ENCODE measurements at places on chromosomes 11 and 22.

GRCh38 chr11:88414385-88414861 is 76.9 kb upstream of the CTSC start:
- peak; percentile 95 for DNase-seq

- no peak for DNase-seq
Measured at GRCh38 chr22:39458444-39459083, 1.8 kb downstream of the MGAT3 start.

DNA sequence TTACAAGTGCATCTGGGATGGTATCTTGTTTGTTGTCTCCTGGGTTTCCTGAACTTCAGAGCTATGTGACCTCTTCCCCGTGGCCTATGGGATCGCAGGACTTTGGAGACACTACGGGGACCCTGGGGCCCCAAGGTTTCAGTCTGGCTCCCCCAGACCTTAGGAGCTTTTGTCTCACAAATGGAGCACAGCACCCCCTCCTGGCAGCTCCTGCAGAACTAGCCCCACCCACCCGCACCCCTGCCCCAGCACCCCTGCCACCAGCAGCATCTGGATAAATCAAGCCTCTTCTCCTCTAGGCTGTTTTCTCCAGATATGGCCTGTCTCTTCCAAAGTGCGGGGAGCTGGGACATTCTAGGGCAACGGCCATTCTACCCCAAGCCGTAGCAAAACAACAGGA is 10.4 kb downstream of the RCOR2 start:
- DNase-seq = peak; percentile 33

GRCh38 chr11:122707901-122708300 is 52.4 kb downstream of the UBASH3B start:
- no peak for DNase-seq

GRCh38 chr11:68332186-68332585 is 19.8 kb downstream of the LRP5 start:
- DNase-seq = no peak

DNA sequence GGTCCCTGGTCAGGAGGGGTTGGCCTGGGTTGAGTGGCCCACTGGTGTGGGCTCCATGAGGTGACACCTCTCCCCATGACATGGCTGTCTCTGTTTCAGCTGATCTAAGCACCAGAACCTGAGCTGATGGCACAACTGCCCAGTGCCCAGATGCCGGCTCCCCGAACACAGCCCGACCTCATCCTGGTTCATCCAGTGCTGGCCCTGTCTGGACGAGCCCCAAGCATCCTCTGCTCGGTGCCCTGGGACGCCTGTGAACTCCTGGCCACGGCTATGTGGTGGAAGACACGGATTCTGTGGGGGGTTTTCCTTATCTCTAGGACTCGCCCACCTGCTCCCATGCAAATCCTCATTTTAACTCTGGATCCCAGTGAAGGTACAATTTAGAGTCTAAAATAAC is 389.2 kb downstream of the SHANK2 start:
- no peak for DNase-seq

DNA sequence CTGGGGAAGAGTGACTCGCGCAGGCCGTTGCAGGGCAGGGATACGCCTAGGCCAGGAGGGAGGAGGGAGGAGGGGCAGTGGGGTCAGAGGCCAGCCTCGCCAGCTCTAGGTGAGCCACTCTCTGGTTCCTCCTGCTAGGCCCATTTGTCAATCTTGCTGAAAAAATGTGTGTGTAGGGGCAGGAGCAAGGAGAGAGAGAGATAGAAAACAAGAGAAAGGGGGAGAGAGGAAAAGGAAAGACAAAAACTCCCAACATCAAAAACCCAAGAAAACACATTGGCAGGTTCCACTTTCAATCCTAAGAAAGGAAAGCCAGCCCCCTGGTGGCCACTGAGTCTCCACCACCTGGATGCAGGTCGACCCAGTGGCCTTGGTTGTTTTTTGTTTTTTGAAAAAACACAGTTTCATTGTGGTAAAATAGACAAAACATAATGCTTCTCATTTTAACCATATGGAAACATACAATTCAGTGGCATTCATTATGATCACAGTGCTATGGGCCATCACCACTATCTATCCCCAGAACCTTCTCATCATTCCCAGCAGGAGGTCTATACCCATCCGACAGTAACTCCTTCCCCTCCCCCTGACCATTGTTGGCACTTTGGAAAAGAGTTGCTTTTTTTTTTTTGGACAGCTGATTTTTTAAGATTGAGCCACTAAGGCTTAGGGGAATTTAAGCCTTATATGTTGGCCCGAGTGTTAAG is 10.9 kb downstream of the OMP start:
- peak; percentile 44 for DNase-seq

DNA sequence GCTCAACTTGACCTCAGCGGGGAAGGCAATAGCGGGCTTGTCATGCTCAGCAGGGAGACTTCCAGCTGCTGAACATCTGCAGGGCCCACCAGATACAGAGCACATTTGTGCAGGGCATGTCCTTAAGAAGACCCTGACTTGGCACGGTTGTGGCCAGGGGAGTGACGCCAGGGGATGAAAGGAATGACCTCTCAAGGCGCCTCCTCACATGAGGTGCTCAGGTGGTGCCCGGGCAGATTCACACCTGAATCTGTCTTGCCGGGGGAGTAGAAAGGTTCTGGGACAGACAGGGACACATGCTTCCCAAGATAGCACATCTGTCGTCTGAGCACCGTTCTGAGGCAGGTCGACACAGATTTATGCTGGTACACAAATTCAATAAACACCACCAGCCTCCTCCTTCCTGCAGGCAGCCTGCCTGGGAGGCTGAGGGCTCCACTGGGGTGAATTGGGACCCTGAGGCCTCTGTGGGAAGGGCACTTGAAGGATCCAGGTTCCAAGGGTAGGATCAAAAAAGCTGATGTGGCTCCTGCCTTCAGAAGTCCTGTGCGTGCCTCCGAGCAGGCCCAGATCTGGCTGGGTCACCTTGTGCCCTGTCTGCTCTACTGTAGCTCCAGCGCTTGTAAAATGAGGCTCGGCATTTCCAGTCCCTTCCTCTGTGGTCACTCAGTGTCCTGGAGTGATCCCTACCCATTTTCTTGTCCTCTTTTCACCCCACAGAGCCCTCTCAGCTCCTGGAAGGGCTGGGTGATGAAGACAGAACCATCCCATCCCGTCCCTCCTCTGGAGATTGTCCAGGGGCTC is 49.6 kb upstream of the NECTIN1 start:
- no peak for DNase-seq

- no peak for DNase-seq
Measured at GRCh38 chr22:19149991-19150390, at the start of gene GSC2. GSC2 (minus strand) TSS chr22:19150292; CDS start chr22:19150283, 9 bp downstream.

- no peak for DNase-seq
Measured at GRCh38 chr22:32341122-32341740, 16.4 kb upstream of the RFPL3 start.

DNA sequence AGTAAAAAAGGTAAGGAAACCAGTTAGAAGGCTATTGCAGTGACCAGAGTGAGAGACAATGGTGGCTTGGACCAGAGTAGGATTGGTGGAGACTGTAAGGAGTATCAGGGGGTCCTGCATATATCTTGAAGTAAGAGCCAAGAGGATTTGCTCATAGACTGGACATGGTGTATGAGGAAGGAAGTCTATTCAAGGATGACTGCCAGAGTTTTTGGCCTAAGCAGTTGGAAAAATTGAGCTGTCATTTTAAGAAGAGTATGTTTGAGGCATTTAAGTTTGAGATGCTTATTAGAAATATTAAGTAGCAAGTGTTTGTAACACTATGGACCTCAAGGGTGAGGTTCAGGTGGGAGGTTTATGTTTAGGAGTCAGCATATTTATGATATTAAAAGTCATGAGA is 596.6 kb downstream of the METTL15 start:
- DNase-seq = no peak

DNA sequence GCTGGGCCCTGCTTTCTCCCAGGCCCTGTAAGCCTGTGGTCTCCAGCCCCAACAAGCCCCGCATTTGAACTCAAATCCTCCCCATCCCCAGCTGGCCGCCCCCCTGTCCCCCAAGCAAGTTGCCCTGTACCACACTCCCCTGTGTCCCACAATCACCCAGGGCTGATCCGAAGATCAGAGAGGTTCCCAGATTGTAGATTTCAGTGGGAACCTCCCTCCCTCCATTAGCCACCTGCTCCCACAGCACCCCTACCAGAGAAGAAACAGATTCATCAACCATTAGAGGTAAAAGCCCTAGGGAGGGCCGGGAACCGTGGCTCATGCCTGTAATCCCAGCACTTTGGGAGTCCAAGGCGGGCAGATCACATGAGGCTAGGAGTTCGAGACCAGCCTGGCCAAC is 107.5 kb downstream of the FEZ1 start:
- no peak for DNase-seq

GRCh38 chr11:12235553-12235946 is 125.2 kb downstream of the MICAL2 start:
- no peak for DNase-seq

DNA sequence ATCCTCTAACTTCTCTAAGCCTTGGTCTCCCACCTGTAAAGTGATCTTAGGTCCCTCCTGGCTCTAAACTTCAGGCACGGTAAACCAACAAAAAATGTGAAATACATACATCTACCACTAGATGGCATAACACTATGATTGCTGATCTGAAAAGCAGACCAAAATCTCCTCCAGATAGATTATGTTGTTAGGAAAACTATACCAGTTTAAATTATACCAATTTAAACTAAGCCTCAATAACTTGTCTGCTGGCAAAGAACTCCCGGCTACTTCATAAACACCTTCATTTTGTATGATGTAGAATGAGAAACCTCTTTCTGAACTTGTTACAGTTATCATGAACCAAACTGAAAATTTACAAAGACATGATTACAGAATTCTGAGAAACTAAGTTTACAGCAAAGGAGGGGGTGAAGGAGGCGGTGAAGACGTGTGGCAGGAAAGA is 85.9 kb downstream of the SBF2 start:
- peak; percentile 23 for DNase-seq

DNA sequence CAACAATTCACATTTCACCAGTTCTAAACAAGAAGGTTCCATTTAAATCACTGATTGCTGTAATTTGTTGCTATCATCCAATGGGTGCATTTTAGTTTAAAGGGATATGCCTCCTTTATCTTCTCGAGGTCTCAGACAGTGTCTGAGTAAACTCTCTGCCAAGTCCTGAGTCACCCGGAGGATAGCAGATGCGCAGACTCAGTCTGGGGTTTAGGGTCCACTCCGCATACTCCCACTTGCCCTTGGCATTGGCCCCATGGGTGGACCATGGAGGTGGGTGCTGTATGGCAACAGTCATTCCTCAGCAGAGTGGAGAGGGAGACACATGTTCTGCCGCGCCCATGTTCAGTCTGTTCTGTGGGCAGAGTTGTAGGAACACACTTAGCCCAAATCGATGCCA is 65.4 kb upstream of the CRTAM start:
- no peak for DNase-seq

DNA sequence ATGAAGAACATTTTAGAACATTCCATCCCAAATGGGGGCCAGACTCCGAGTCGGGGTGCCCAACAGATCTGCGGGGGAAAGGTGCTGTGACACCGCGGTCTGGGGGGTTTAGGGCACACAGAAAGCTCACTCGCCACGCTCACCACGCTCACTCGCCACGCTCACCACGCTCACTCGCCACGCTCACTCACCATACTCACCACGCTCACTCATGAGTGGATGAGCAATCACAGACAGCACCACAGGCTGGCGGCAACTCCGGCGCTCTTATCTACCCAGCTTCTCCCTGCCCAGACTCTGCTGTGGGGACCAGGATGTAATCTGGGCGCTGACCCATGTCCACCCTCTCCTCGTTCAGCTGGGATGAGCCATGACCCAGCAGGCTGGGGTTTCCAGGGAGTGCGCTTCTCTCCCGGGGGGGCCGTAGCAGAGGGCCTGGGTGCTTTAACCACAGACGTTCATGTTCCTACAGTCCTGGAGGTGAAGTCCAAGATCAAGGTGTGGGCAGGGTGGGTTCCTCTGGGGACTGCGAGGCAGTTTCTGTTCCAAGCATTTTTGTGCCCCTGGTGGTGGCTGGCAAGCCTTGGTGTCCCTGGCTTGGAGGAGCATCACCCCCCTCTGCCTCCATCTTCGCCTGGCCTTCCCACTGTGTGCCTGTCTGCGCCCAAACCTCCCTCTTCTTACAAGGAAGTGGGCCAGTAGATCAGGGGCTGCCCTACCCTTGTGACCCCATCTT is 141.2 kb downstream of the CTTN start:
- DNase-seq = no peak

GRCh38 chr11:93520726-93521509 is 22.3 kb downstream of the SMCO4 start:
- DNase-seq = no peak

GRCh38 chr22:48483764-48484528 is 1343.7 kb downstream of the BRD1 start:
- DNase-seq = no peak

DNA sequence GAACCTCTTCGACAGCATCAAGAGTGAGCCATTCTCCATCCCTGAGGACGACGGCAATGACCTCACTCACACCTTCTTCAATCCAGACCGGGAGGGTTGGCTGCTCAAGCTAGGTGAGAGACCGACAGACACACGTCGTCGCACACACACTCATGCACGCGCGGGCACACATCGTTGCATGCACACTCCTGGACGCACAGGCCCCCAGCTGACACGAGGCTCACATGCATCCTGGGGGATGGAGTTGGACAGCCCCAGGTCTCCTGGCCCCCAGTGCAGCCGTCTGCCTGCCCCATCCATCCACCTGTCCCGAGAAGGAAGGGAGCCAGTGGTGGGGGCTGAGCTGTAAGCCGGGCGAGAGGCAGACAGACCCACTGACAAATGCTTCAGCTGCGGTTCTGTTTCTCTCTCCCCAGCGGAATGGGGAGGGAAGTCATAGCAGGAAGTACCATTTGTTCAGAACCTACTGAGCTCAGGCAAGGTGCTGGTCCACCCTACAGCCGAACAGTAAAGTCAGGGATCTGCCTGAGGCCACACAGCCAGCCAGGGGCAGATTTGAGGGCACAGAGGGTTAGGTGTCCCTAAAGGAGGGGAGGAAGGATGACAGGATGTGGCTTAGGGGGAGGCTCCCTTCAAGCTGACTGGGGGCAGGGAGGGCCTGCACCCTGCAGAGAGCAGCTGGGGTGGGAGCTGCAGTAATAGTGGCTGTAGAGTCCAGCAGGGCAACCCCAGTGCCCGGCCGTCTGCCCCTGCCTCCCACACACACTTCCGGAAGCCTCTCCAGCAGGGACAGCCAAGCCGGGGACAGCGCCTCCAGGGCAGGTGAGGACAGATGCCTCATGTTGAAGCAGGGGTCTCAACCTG is 27.1 kb downstream of the CYTH4 start:
- DNase-seq = no peak

DNA sequence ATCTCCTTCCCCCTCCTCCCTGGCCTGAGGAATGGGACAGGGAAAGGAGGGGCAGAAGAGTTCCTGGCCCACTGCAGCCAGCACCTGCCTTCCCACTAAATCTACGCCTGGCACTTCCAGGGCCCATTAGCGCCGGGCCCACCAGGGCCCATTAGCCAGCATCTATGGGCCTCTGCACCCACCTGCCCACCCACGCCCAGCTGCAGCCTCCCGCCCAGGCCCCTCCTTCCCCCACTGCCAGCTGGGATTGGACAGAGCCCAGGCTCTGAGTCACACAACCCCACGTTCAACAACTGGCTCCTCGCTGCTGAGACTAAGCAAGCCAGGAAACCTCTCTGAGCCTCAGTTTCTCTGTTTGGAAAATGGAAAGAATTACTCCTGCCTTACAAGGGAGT is 48.7 kb downstream of the CYTH4 start:
- DNase-seq = no peak

- no peak for DNase-seq
Measured at GRCh38 chr11:8544807-8545206, 49.2 kb downstream of the STK33 start.

GRCh38 chr11:36558571-36559413 is 9.0 kb upstream of the RAG1 start:
- no peak for DNase-seq

Data from suppressor macrophage (primary cell).